ENCODE measurements at places on chromosomes 3 and 15. TPM values are rescaled to one million over a fixed set of nuclear protein-coding genes. Genes with fewer than 3 reads are reported as not detected.

Gene EBLN2
- 3.0 TPM for total RNA-seq

GRCh38 chr3:71238355-71238757 is 345.2 kb downstream of the FOXP1 start:
- H3K4me3 ChIP-seq, result no peak overlapping the region
- no peak overlapping the region for H3K27ac ChIP-seq
- H3K4me1 ChIP-seq, result no peaks in the 10 kb centered on the region
- H3K27me3 ChIP-seq, result no peaks in the 10 kb centered on the region
- H3K36me3 ChIP-seq, result no peaks in the 10 kb centered on the region
- no peak for DNase-seq

Gene PTX3
- total RNA-seq, result 464 TPM

GRCh38 chr15:65206750-65207149 is 4.5 kb downstream of the CILP start:
- H3K4me1 ChIP-seq, result no peaks in the 10 kb centered on the region
- H3K27me3 ChIP-seq, result peaks cover 10% of the 10 kb centered on the region
- H3K36me3 ChIP-seq, result no peaks in the 10 kb centered on the region
- no peak overlapping the region for H3K4me3 ChIP-seq
- H3K27ac ChIP-seq, result no peak overlapping the region

GRCh38 chr15:40091861-40092255 is 16.8 kb downstream of the BMF start:
- H3K27ac ChIP-seq, result no peak overlapping the region
- H3K4me1 ChIP-seq, result peaks cover 41% of the 10 kb centered on the region
- no peaks in the 10 kb centered on the region for H3K36me3 ChIP-seq

Gene EXOG
- total RNA-seq, result 14.2 TPM

DNA sequence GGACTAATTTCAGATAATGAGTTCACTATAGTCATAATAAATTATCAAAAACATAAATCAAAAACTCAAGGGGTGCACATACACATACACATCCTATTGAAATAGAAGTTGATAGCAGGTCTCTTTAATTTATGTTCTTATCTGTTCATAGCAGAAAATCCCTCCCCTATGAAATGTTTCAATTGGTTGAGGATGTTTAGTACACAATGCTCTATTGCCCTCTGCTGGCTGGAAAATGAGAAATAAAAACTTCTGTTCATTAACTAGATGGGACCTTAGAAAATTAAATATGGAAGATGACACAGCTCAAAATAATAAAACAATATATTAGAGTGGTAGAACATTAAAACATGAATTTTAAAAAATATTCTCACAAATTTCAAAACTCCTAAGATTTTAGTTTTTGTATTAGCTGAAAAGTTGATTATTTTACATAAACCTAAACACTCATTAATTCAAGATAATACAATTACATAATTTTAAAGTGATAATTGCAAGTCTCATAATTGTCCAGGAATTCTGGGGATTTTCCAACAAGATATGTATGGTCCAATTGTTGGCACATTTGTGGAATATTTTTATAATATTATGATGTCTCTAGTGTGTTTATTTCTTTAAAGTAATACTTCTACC is 735.0 kb downstream of the ROBO1 start:
- H3K27me3 ChIP-seq, result no peaks in the 10 kb centered on the region
- H3K4me3 ChIP-seq, result no peak overlapping the region
- H3K36me3 ChIP-seq, result no peaks in the 10 kb centered on the region
- H3K27ac ChIP-seq, result no peak overlapping the region

GRCh38 chr3:16369276-16369675 is 104.3 kb downstream of the OXNAD1 start:
- H3K4me3 ChIP-seq, result no peak overlapping the region
- H3K27me3 ChIP-seq, result no peaks in the 10 kb centered on the region
- H3K4me1 ChIP-seq, result peaks cover 14% of the 10 kb centered on the region
- peaks cover 4% of the 10 kb centered on the region for H3K36me3 ChIP-seq
- DNase-seq, result no peak

Gene SPTSSB
- not detected for total RNA-seq

Gene PRSS50
- total RNA-seq, result not detected

GRCh38 chr15:46280762-46281542 is 646.1 kb downstream of the SQOR start:
- H3K27ac ChIP-seq, result no peak overlapping the region
- no peaks in the 10 kb centered on the region for H3K4me1 ChIP-seq
- H3K4me3 ChIP-seq, result no peak overlapping the region
- H3K36me3 ChIP-seq, result no peaks in the 10 kb centered on the region
- DNase-seq, result no peak

Gene LRRC31
- not detected for total RNA-seq

Gene SLC28A2
- total RNA-seq, result not detected

DNA sequence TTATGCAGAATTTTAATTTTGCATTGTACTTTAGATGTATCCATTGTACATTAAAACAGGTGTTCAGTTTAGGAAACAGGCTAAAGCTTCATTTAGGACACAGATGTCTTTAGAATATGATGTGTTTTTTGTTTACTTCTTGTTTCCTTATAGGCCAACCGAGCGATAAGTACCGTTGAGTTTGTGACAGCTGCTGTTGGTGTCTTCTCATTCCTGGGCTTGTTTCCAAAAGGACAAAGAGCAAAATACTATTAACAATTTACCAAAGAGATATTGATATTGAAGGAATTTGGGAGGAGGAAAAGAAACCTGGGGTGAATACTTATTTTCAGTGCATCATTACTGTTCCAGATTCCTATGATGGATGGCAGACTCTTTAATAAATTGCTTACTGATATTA is 29.4 kb downstream of the PLAAT1 start:
- no peak for DNase-seq
- no peak overlapping the region for H3K4me3 ChIP-seq
- H3K27ac ChIP-seq, result no peak overlapping the region
- H3K4me1 ChIP-seq, result no peaks in the 10 kb centered on the region

GRCh38 chr3:124862006-124862405 is 25.2 kb downstream of the ITGB5 start:
- no peaks in the 10 kb centered on the region for H3K36me3 ChIP-seq
- no peak for DNase-seq
- H3K27me3 ChIP-seq, result no peaks in the 10 kb centered on the region

Gene CHDH
- total RNA-seq, result 0.77 TPM

GRCh38 chr15:82679626-82680199 is 30.0 kb downstream of the AP3B2 start:
- no peaks in the 10 kb centered on the region for H3K36me3 ChIP-seq
- H3K4me3 ChIP-seq, result no peak overlapping the region
- no peaks in the 10 kb centered on the region for H3K4me1 ChIP-seq
- H3K27me3 ChIP-seq, result peaks cover 14% of the 10 kb centered on the region
- DNase-seq, result no peak
- H3K27ac ChIP-seq, result no peak overlapping the region

GRCh38 chr15:96339619-96340347 is 9.3 kb downstream of the NR2F2 start:
- DNase-seq, result peak; percentile 60
- peak overlapping the region; percentile 95 for H3K27ac ChIP-seq
- H3K27me3 ChIP-seq, result no peaks in the 10 kb centered on the region
- H3K36me3 ChIP-seq, result peaks cover 20% of the 10 kb centered on the region
- peaks cover 2% of the 10 kb centered on the region for H3K4me1 ChIP-seq

Gene HTD2
- total RNA-seq, result 8.9 TPM

DNA sequence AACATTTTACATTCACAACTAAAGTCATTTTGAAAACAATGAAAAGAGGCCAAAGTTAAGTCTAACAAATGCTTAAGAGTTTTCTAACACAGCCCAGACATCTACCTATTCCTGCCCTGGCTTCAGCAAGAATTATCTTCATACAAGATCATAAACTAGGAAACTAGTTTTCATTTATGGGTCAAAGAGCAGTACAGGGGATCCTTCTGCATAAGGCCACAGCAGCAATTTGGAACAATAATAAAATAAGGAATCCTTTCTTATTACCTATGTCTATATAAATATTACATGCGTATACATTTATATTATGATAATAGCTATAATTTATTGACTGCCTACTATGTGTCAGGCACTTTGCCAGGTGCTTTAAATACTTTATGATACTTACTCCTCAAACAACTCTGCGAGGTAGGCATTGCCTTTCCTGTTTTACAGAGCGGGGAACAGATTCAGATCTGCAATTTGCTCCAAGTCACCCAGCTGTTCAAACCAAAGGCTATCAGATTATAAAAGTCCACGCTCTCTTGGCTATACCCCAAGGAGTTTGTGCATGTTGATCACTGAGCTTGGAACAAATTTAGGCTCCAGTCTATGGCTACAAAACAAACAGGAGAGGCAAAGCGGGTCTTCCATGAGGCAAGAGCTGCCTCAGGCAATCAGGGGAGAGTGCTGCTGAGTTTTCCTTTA is 196.4 kb downstream of the RORA start:
- no peak overlapping the region for H3K4me3 ChIP-seq
- peaks cover 2% of the 10 kb centered on the region for H3K4me1 ChIP-seq
- H3K27ac ChIP-seq, result no peak overlapping the region
- no peak for DNase-seq
- no peaks in the 10 kb centered on the region for H3K36me3 ChIP-seq

DNA sequence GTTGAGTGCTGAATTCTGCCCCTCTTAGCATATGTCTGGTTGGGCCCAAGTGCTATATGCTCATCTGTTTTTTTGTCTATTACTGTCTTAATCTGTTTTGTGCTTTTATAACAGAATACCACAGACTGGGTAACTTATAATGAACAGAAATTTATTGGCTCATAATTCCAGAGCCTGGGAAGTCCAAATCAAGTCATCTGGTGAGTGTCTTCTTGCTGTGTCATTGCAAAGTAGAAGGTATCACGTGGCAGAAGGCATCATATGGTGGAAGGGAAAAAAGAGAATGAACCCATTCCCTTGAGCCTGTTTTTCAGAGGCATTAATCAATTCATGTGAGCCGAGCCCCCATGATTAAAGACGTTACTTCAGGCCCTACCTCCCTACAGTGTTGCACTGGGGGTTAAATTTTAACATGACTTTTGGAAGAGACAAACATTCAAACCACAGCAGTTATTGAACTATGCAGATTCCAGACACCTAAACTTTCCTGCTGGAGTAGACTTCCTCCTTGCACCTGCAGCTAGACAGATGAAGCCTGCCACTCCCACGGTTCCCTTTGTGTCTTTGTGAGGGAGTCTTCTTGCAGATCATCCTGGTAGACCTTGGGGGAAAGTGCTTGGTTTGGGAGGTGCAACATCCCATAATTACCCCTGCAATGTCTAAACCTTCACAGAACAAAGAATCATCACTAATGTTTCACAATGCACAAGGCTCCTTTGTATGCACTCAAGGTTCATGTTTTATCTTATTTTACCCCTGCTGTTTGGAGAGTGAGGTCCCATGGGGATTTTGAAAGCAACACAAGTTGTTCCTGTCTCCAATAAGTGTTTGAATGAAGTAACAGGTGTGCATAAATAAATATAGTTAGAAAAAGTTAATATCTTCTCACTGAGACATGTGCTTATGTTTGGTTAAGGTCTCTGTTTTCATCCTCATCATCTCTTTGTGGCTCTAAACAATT is 64.7 kb upstream of the XCR1 start:
- H3K27ac ChIP-seq, result no peak overlapping the region
- H3K27me3 ChIP-seq, result no peaks in the 10 kb centered on the region
- H3K4me1 ChIP-seq, result peaks cover 14% of the 10 kb centered on the region
- no peaks in the 10 kb centered on the region for H3K36me3 ChIP-seq

GRCh38 chr3:193812078-193812725 is 219.2 kb downstream of the OPA1 start:
- no peaks in the 10 kb centered on the region for H3K36me3 ChIP-seq
- DNase-seq, result no peak
- peaks cover 19% of the 10 kb centered on the region for H3K27me3 ChIP-seq
- H3K27ac ChIP-seq, result no peak overlapping the region
- H3K4me3 ChIP-seq, result no peak overlapping the region

DNA sequence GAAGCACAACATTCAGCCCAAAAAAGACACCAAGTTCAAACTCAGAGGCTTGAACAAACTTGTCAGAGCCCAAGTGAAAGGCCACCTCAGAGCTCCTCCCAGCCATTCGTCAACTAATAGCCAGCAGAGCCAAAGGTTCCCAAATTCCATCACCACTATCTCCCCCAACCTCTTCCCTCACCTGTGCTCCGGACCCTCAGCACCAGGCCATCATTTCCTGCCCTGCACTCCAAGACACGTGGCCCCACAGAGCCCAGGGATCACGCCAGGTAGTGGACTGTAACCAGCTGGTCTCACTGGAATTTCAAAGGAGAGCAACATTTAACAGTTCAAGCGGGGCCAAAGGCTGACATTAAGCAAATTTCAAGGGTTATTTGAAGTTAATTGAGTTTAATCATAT is 245.2 kb upstream of the IGF1R start:
- no peak overlapping the region for H3K4me3 ChIP-seq
- H3K4me1 ChIP-seq, result no peaks in the 10 kb centered on the region
- no peak overlapping the region for H3K27ac ChIP-seq
- DNase-seq, result no peak
- H3K36me3 ChIP-seq, result no peaks in the 10 kb centered on the region

Gene SI
- total RNA-seq, result not detected

Gene SLC12A1
- not detected for total RNA-seq

Gene GPR149
- total RNA-seq, result not detected

Gene EFCAB12
- under 0.01 TPM for total RNA-seq

Measured in fibroblast of lung (primary cell).